ENCODE measurements at places on chromosomes 16 and 17.

DNA sequence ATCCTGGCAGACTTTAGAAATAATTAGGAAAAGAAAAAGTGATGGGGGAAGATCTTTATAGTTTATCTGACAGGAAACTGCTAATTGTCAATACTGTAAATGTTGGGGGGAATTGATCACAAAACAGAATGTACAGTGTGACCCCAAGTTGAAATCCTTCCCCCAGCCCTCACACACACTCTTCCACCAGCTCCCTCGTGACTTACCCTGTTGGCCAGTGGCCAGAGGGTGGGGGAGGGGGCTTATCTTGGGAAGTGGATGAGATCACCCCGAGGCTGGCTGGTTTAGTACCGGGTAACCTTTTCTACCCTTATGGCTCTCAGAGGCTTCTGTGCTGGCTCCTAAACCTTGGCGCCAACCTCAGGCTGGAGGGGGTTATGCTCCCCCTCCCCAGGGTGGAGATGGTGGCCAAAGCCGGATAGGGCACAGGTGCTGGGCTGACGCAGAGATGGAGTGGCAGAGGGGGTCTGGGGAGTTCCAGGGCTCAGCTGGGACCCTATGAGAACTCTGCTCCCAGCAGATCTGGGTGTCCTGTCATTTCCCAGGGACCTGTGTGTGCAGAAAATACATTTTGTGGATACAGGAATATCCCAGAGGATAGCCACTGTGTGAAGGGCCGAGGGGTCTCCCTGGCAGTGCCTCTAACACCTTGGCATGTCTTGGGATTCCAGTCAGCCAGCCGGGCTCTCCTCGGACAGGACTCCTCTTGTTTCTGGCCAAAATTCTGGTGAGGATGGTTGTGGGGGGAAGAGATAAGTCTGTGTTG, 18.6 kb downstream of the CDH16 start:
- peak; percentile 39 for DNase-seq

- DNase-seq, result no peak
Observed at GRCh38 chr17:19492141-19492540, 41.5 kb upstream of the SLC47A1 start.

DNA sequence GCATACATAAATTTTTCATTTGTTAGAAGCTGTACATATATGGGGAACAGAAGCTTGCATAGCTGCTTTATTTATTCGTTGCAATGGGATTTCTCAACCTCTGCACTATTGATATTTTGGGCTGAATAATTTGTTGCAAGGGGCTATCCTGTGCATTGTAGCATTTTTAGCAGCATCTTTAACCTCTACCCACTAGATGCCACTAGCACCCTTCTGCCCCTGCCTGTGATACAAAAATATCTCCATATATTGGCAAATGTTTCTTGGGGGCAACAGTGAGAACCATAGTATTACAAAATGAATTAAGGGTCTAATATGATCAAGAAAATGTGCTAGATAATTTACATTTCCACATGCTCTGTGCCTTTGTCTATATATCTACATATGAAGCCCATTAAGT, 1401.0 kb downstream of the CDH11 start:
- DNase-seq, result no peak

DNA sequence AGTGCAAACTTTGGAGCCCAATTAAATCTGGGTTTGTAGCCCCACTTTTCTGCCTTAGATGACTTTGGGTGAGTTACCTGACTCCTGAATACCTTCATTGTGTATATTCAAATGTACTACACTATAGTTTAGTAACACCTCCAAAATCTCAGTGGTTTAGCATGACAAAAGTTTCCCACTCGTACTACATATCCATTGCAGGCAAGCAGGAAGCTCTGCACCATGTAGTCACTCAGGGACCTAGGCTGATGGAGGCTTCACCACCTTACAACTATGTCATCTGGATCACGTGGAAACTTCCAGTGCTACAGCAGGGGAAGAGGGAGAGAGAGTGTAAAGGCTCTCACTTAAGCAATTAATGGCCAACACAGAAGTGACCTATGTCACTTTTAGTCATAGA, 14.2 kb downstream of the ANKFN1 start:
- no peak for DNase-seq

GRCh38 chr17:16950488-16950887, 21.4 kb downstream of the TNFRSF13B start:
- no peak for DNase-seq
